ENCODE measurements at places on chromosomes 5 and 9.
A peak's percentile ranks its signal among the peaks of the same experiment; 100 is the strongest.

DNA sequence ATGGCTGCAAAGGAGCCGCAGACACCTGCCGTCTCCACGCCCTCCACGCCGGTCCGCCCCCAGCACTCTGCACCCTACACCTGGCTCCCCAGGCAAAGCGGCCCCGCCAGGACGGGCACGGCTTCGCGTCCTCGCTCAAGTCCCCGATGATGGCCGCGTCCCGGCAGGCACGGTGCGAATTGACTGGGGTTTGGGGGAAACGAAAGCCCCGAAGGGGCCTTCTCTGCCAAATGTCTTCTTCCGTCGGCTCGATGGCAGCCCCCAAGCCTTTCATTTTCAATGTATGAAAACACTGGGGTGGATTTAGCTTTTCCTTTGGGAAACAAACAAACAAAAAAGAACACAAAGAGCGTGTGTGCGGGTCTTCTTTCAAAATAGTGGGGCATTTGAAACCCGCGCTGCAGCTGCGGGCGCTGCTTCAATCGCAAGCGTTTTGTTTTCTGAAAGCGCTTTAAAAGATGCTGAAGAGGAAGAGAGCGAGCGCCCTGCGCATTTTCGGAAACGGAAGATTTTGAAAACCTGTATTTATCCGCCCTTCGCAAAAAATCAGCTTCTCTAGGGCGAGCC lies 160.0 kb downstream of the RMI1 start:
- DNase-seq: peak; percentile 12

DNA sequence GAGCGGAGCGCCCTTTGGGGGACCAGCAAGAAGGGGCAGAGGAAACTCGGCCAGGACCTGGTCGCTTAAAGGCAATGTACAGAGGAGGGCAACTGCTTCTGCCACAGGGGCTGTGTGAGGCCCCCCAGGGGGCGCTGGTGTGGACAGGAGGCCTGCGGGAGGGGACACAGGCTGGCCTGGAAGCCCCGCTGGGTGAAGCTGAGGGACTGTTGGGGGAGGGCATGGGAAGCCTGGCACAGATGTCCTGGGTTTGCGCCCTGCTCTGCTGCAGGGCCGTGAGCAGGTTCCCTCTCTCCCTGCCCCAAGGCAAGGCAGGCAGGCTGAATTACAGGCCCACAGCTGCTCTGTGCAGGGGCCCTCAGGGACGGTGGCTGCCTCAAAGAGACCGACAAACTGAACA lies 5.4 kb downstream of the MED22 start:
- DNase-seq: no peak

- DNase-seq: peak; percentile 53
Observed at GRCh38 chr5:62256161-62257019, 49.6 kb upstream of the KIF2A start.

DNA sequence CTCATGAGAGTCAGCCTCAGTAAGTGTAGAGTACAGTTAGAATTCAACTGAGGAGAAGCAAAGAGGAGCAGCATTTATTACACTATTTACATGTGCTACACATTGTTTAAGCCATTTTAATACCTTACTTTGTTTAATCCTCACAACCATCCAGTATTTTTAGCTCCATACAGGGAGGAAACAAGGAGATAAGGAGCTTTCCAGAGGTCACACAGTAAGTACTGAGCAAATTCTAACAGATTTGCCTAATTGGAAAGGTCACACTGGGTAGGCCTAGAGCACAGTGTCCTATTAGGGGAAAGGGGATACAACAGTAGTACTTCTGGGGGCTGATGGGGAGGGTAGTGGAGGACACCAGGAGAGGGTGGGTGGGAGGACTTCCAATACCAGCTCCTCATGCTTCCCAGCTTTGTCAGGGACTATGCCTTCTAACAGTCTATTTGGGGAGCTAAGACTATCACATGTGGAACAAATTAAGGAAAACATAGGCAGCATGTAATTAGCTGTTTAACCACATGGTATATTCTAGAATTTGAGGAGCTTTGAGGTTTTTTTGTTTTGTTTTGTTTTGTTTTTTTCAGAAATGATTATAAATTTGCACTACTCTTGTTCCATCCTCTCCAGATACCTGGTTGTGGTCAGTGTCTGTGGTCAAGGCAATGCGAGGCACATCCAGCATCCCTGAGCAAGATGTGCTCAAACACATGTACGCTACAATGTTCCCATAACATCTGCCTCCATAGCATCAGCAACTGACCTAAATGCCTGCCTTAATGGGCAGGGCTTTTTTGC lies 96.0 kb upstream of the SLC12A2 start:
- DNase-seq: no peak

DNA sequence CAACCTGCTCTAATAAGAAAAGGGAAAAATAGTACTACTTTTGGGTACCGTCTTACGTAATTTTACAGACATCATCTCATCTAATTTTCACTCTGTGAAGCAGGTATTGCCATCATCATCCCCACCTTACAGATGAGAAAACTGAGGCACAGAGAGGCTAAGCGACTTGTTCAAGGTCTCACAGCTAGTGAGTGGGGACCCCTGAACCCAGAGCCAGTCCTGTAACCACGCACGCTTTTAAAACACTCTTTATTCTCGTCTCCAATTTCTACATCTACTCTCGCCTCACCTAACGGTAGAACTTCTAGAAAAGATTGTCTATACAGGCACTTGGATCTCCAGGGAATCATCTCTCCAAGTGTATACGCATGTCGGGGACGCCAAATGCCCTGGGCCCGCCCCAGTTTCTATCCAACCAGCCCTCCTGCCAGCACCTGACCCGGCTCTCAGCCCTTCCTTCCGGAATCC lies 1.5 kb upstream of the TRAF1 start:
- DNase-seq: no peak

DNA sequence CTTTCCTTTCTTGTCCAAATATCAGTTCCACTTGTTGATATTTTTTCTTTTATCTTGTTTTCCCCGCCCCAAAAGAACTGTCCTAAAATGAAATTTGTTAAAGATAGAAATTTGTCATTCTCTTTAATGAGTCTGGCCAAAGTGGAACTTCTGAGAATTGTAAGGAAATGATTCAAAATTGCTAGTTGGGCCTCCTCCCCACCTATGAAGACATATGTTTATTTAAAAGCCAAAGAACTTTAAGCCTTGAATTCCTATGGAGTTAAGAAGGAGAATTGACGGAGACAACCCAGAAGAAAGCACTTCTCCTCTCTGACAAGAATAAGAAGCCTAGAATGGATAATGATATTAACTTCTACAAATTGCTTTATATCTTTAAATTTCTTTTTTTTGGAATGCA lies 59.1 kb upstream of the ALDH1A1 start:
- no peak for DNase-seq

DNA sequence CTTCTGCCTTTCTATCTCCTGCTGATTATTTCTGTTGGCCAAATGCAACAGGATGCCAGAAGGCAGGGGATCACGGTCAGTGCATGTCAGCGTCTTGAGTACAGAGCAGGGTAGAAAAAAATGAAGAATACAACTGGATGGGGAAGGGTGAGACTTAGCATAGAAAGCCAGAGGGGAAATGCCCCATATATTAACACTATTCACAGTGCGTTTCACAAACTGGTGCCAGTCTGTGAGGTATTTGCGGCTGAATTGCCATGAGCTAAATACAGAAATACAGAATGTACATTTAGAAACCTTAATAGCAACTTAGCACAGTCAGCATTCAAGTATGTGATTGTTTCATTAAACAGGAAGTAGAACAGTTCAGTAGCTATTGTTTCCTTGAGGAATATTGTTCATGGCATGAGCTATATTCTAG lies 31.0 kb upstream of the SLC1A3 start:
- DNase-seq: peak; percentile 66

DNA sequence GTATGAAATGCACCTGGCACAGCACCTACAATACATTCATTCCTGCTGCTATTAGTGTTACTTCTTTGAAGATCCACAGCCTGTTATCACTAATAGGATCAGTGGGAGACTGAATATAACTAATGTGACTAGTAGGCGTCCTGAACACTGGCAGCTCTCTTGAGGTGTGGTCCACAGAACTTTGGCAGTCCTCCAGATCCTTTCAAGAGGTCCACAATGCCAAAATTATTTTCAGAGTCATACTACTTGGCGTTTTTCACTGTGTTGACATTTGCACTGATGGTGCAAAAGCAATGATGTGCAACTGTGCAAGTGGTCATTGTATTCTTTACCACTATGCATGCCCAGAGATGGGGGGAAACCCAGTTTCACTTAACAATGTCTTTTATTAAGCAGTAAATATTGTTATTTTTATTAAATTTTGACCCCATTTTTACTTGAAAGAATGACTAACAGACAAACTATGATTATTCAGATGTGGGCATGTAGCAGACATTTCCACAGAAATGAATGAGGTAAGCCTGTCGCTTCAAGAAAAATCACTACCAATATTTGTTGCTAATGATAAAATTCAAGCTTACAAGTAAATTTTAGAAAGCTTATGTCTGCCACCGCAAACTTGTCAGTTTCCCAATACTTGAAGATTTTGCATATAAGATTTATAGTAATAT lies 48.9 kb downstream of the ADRB2 start:
- DNase-seq: peak; percentile 7

DNA sequence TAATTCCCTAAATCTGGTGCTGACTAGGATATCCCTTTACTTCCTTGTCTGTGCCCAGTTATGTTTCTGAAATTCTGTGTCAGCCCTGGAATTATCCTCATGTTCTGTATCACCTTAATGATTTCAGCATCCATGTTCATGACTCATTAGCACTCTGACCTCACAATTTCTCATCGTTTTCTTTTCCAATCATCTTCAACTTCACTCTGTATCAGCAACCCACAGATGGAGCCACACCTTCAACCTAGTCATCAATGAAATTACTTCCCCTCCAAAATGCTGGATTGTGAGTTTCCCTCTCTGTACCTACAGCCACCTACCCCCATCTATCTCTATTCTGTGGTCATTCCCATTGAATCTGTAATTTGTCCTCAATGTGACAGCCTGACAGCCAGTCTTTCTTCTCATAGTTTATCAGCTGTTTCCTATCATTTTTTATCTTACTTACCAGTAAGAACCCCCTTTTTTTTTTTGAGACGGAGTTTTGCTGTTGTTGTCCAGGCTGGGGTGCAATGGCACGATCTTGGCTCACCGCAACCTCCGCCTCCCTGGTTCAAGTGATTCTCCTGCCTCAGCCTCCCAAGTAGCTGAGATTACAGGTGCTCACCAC lies 3.1 kb upstream of the IL6ST start:
- DNase-seq: peak; percentile 36

DNA sequence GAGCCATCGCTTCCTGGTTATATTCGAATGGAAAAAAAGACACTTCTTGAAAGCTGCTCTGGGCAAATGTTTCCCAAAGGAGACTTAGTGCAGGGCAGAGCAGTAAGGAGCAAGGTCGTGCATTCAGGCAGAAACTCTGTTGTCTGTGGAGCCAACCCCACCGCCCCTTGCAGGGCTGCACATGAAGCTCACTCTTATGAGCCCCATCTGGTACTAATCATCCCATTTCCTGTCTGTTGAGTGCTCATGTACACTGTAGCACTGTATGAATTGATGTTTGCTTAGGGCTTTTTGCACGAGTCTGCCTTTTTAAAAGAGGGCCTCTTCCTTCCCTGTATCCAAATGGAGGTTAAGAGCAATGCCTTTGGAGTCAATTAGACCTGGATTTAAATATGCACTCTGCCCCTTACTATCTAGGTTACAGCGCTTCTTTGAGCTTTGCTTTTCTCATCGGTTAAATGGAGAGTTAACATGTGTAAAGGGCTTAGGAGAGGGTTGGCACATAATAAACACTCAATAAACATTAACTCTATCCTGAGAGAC lies 25.4 kb downstream of the HMHB1 start:
- DNase-seq: peak; percentile 54

- DNase-seq: no peak
Observed at GRCh38 chr5:166346726-166347374, 1944.6 kb upstream of the WWC1 start.

DNA sequence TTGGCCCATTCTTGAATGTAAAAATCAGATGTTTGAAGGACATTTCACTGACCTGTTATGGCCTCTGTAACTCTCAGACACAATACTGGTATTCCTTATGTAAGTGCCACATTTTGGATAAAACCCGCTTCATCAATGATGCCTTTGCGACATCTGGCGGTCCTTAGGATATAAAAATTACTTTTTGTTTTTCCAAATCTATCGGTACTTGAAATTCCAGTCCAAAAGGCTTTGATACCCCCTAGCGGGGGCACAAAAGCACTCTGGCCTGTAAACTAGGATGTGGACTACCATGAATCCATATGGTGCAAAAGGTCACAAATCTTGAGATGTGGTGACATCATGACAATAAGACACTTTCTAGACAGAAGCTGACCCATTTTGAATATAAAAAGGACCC lies 291.8 kb downstream of the KIAA0825 start:
- no peak for DNase-seq

GRCh38 chr5:167219298-167219697 lies 1072.1 kb upstream of the WWC1 start:
- no peak for DNase-seq

GRCh38 chr5:59174248-59174844 lies 591.5 kb downstream of the RAB3C start:
- peak; percentile 94 for DNase-seq

DNA sequence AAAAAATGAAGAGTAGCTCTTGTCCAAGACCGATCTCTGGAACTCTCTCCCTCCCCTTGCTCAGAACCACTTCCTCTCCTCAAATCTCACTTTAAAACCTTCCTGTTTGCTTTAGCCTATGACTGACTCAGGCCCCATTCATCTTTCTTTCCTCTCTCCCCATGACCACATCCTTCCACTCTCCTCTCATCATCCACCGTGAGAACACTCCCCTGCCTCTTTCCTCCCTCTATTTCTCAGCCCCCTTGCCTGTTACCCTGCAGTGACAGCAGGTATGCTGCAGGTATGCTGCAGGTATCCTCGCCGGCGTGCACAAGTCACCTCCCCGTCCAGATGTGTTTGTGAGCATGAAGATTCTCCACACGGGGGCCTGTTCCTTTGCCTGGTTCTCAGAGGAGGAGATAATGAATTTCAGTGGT lies 505.3 kb downstream of the CCDC171 start:
- peak; percentile 62 for DNase-seq

GRCh38 chr5:56917534-56917933 lies 8.1 kb downstream of the SETD9 start:
- DNase-seq: no peak

GRCh38 chr5:73981704-73982103 lies 355.7 kb downstream of the ARHGEF28 start:
- DNase-seq: no peak

Data from choroid plexus epithelial cell (primary cell).